ENCODE measurements at places on chromosomes 2 and 18.

GRCh38 chr2:47309952-47310800 lies 92.8 kb upstream of the MSH2 start:
- DNase-seq = peak; percentile 91

DNA sequence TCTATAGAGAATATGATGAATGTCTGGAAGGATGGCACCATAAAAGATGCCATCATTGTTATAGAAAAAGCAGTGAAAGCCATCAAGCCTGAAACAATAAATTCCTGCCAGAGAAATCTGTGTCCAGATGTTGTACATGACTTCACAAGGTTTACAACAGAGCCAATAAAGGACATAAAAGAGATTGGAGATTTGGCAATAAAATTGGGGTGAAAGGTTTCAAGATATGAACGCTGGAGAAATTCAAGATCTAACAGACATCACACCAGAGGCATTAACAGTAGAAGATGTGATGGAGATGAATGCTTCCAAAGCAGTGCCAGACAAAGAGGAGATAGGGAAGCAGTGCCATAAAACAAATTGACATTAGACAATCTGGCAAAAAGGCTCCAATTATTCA lies 518.8 kb upstream of the ACVR2A start:
- DNase-seq = no peak

GRCh38 chr2:237064203-237065070 lies 21.3 kb upstream of the COPS8 start:
- no peak for DNase-seq

GRCh38 chr2:145352484-145352883 lies 832.6 kb upstream of the ZEB2 start:
- DNase-seq = peak; percentile 22

- peak; percentile 92 for DNase-seq
Measured at GRCh38 chr18:63237881-63238692, 81.5 kb downstream of the BCL2 start.

DNA sequence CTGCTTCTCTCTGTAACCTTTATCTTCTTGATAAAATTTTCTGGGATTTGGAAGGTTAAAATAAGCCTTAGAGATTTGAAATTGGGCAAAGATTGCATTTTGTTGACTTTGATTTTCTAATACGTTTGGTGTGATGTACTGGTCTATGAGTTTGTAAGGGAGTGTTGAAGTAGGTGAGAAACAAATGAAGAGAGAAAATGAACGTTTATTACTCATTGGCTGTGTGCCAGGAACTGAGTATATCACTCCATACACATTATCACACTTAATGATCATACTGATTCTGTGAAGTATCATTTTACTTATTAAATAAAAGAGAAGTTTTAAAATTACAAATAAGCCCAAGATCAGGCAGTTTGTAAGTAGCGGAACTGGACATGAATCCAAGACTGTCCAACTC lies 795.1 kb upstream of the ZEB2 start:
- no peak for DNase-seq

DNA sequence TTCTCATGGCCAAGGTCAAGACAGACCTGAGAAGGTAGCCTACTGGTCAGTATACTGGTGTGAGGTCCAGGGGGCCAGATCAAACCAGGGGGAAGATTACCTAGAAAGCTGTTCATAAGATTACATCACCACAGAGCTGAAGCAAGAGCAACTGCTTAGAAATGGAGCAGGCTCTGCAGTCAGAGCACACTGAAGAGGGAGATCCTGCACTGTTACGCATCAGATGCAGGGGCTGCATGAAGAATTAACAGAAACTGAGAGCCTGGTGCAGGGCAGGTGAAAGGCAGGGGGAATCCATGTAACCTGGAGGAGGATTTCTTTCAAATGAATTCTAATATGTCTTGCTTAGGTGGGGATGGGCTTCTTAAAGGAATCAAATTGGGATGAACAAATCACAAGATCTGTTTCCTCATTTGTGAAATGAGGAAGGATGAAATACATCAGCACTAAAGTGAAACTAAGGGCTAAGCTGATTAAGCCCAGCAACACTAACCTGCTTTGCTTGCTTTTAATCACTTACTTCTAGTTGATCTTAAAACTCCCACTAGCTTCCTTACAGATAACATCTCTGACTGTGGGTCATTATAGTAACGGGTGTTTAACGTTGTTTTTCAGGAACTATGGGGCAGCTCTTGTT lies 74.3 kb upstream of the ADAM23 start:
- no peak for DNase-seq

DNA sequence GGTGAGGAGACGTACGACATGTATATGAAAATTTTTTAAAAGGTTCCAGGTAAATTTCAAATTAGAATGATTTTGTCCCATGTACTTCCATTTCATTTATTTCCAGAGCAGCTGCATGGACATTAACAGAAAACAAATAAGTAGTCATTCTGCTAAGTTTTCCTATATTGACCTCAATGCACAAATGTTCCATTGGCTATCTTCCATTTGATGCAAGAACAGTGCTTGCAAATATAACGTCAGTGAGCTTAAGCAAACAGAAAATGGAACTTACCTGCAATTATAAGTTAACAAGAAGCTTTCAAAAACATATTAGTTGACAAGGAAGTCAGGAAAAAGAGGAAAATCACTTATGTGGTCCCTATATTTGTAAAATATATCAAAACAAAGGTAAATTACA lies 16.6 kb downstream of the PAIP2B start:
- no peak for DNase-seq

All from amniotic epithelial cell (primary cell).